ENCODE measurements at places on chromosomes 4 and X. TPM values are rescaled to one million over a fixed set of nuclear protein-coding genes. Genes with fewer than 3 reads are reported as not detected.

DNA sequence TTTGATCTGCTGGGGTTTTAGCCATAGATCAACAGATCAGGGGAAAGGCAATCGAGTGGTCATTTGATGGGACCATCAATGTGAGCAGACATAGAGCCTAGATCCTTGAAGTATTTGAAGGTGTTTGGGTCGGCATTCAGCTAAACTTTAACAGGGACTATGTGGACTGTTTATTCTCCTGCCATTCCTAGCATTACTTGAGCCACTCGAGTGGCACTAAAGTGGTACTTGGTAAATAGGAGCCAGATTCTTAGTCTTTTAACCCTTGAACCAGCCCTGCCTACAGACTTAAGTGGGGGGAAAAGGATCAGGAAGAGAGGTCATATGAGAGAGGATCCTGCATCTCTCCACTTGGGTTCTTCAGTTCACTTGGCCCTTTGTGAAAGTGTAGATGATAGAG is 3.8 kb downstream of the MSN start:
- no peak for DNase-seq

Gene AP1S2
- total RNA-seq: 41.4 TPM

DNA sequence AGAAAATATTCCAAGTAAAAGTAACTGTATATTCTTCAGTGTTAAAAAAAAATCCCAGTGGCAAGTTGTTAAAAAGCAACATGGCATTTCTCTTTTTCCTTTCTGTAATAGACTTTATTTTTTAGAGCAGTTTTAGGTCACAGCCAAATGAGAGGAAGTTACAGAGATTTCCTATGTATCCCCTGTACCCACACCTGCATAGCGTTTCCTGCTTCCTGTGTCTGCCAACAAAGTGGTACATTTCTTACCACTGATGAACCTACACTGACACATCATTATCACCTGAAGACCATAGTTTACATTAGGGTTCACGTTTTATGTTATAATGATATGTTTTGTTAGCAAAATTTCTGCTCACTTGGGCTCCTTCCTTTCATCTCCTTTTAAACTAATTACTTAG is 124.7 kb downstream of the GPAT3 start:
- DNase-seq: no peak

- DNase-seq: no peak
Measured at GRCh38 chrX:150813922-150814321, 84.5 kb downstream of the CD99L2 start.

DNA sequence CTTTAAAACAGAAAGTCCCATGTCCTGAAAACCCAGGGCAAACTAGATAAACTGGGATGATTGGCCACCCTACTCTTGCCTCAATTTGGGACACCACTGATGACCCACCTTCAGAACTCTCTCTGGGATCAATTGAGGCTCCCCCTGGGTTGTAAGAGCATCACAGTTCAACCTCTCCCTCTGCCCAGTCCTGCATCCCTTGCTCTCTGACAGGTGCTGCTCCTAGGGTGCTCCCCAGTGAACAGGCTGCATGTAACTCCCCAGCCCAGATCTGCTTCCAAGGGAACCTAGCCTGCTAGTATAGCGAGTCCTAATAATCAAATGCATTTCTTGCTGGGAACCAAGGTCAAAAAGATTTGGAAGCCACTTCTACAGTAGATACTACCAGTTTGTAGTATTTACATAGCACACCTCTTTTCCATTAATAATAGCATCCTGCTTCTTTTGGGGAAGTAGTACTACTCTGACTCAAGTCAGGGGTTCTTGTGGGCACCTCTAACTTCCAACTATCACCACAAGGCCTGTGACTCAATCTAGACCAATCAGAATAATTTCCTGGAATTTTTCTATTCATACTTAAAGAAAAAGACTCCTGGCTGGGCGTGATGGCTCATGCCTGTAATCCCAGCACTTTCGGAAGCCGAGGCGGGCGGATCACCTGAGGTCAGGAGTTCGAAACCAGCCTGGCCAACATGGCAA is 42.1 kb upstream of the SPINK2 start:
- no peak for DNase-seq

DNA sequence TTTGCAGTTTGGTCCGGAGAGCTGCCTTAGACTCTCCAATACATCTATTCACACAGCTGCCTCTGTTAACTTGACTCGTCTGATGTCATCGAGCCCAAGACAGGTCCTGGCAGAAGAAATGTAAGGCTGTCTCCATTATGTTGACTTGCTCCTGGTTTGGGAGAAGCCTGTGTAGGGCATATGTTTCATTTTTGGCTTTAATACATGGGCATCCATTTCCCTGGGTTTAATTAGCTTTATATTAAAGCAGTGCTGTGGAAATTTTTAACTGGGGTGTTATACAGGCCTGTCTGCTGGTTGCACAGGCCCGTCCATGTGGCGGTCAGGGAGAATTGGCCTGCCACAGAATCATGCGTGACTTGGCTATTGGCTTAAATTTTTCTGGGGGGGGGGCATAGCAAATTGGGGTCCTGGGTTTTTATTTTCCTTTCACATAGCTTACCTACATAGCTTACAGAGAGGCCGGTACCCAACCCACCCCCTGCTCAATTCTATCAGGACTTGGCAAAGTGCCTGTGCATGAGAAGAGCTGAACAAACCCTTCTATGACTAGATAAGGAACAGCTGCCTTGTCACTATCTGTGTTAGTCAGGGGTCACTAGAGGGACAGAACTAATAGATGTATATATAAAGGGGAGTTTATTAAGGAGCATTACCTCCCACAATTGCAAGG is 123.5 kb upstream of the WDR1 start:
- no peak for DNase-seq

GRCh38 chr4:82458729-82459128 is 28.3 kb downstream of the ENOPH1 start:
- no peak for DNase-seq

Gene DDX60
- 66.5 TPM for total RNA-seq

Gene CLTRN
- total RNA-seq: 61.4 TPM

Gene NPNT
- total RNA-seq: 90.1 TPM

- no peak for DNase-seq
Measured at GRCh38 chr4:7768736-7769135, 170.9 kb downstream of the AFAP1 start.

Gene SLITRK4
- total RNA-seq: not detected

DNA sequence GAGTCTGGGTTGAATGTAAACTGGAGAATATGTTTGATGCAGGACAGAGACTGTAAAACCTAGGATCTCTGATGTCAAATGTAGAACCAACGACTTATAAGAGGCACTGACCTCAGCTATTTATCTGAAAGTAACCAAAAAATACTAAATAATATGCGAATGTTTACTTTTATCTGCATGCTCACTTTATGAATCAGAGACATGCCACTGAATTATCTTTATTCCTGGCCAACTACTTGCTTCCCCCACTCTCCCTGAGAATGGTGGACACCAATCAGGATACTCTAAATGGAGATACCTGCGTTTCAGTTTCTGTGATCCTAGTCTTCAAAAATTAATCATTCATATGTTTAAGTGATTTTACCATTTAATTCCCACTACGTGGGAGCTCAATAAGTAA is 1038.4 kb upstream of the PABPC4L start:
- no peak for DNase-seq
